ENCODE measurements at places on chromosomes 1 and 21. TPM values are rescaled to one million over a fixed set of nuclear protein-coding genes. Genes with fewer than 3 reads are reported as not detected.

LRRC71 gene
- total RNA-seq: not detected

FCER1G gene
- total RNA-seq: 0.26 TPM

PRKACB gene
- 2.1 TPM for total RNA-seq

TSTD1 gene
- 87.1 TPM for total RNA-seq

FLVCR1 gene
- 4.5 TPM for total RNA-seq
